CD4-positive, alpha-beta T cell (primary cell): ENCODE measurements at places on chromosomes 1 and 21. TPM values are rescaled to one million over a fixed set of nuclear protein-coding genes. Genes with fewer than 3 reads are reported as not detected.

PRR9 gene
- not detected for total RNA-seq

DENND2C gene
- 2.0 TPM for total RNA-seq

SPATA21 gene
- not detected for total RNA-seq

PLEKHN1 gene
- total RNA-seq = 0.69 TPM

DNA sequence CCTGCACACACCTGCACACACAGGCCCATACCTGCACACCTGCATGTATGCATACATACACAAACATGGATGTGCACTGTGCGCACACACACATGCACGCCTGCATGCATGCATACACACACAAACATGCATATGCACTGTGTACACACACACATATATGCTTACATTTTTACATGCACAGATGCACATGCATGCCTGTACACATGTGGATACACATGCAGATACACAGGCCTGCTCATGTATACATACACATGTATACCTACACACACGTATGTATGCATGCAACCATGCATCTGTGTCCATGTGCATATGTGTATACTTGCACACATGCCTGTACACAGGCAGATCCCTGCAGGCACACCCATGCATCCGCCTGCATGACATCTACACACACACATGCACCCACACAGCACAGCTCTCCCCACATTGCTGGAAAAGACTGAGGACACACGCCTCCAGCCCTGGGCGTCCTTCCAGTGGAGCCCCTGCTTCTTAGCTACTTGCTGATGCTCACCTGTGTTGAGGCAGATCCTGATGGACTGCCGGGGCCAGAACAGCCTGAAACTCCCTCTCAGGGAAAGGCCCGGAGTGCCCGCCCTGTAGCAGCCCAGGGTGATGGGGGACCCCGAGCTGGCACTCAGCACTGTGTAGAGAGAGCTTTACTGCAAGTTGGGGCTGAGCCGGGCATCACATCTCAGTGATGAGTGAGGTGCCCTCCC lies 28.6 kb downstream of the KRTAP10-1 start:
- no peak for DNase-seq

- no peak for DNase-seq
These were observed 41.5 kb downstream of the IER5 start for GRCh38 chr1:181129771-181130606.
